ENCODE measurements at places on chromosomes 6 and 20. TPM values are rescaled to one million over a fixed set of nuclear protein-coding genes. Genes with fewer than 3 reads are reported as not detected.
A peak's percentile ranks its signal among the peaks of the same experiment; 100 is the strongest.

DNA sequence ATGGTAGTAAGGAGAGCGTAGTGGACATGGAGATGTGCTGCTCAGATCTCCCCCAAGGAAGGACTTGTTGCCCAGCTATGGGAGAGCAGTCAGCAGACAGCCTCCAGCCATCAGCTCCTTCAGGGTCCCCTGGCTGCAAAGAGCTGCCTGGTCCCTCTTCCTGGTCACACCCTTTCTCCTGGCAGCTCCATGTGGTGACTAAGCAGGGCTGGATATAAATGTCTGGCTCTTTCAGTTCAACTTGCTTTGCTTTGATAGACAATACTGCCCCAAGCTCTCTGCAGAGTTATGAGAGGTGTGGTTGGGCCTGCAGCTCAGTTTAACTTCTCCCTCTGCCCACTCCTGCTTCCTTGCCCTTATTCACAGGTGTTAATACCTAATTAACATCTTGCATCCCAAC lies 64.1 kb upstream of the DDR1 start:
- H3K36me3 ChIP-seq = no peaks in the 10 kb centered on the region
- DNase-seq = no peak
- H3K4me1 ChIP-seq = peaks cover 11% of the 10 kb centered on the region

DNA sequence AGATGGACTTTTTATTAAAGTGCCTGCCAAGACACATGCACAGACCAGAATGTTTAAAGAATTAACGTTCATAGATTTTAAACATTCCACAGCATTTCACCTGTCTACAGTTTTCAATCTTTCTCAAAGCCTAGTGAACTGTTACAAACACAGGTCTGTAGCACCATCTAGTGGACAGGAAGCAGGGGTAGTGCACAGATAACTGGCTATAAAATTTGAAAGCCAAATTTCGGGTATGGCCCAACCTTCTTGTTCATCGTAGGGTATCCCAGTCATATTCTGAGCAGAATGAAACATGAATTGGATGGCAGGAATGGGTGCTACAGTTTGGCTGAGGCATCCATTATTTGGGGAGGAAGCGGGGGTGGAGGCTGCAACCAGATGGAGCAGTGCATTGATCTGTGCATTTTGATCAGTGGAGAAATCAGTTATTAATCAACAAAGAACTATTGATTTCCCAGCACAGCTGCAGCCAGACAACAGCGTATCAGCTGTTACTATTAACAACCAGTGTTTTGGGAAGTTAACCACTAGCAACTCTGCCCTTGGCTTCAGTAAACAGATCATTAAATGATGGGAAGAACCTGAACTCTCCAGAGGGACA lies 56.1 kb upstream of the B3GAT2 start:
- DNase-seq = no peak
- no peaks in the 10 kb centered on the region for H3K27me3 ChIP-seq
- H3K27ac ChIP-seq = no peak overlapping the region
- H3K4me1 ChIP-seq = no peaks in the 10 kb centered on the region
- H3K4me3 ChIP-seq = no peak overlapping the region

The EDN1 gene
- total RNA-seq = 8.0 TPM

DNA sequence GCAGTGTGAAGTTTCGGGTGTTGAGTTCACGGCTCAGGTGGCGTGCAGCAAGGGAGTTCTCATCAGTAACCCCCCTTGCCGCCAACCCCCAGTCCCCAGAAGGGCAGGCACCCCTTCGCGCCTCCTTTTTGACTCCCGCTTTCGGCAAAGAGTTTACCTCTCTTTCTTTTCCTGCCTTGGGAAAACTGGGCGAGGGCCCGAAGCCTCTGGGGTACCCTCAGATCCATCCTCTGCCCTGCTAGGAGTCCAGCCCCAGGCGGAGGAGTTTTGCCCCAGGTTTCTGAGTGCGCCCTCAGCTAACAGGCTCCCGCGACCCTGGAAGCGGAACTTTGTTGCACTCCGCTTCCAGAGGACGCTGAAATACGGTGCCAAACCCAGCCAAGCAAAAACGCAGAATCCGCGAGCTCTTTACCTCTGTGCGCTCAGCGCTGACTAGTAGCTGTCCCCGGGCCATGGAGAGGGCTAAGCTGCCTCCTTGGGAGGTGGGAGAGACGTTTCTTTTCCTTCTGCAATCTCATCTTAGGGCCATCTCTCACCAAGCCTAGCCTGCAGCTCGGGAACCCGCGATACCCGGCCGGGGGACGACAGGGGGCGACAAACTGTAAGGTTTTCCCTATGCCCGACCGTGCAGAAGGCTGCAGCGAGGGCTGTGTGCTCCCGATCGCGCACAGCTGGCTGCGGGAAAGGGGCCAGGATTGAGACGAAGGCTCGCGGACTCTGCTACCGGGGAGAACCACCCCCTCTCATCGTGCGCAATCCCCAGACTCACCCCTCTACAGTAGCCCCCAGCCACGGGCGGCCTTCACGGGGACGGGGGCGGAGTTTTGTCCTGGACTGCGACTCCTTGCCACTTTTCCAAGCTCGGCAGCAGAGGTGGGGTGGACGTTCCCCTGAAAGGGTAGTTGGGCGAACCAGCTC lies 2.7 kb upstream of the PAX1 start:
- H3K4me1 ChIP-seq = peaks cover 33% of the 10 kb centered on the region
- H3K4me3 ChIP-seq = no peak overlapping the region
- peaks cover 100% of the 10 kb centered on the region for H3K27me3 ChIP-seq
- no peaks in the 10 kb centered on the region for H3K36me3 ChIP-seq

The KIF25 gene
- total RNA-seq = not detected

DNA sequence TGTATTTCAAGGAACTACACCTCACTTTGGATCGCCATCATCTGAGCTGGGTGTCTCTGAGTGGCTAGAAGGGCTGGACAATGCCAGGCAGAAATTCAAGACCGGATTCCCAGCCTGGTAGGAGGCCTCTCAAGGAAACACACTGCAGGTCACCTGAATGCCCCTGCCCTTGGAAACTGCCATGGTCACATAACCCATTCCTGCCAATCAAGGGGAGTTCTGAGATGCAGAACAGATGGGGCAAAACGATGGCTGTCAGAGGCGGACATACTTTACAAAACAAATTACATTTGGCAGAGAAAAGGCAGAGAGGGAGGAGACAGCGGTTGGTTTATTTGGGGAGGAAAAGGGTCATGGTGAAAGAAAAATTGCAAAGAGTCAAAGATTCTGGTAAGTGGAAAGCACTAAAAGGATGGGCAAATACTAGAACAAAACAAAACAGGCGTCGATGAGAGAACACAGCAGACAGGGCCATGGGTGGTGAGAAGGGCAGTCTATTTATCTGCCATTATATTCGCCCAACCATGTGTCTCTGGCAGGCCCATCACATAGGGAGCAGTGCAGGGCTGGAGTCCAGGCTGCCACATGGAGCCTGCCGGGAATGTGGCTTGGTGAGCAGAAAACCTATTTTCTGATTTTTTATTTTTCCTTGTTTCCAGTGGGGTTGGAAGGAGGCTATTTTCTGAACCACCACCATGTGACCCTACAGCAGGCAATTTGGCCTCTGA lies 13.5 kb downstream of the BEND3 start:
- no peak overlapping the region for H3K27ac ChIP-seq
- peak; percentile 5 for DNase-seq
- H3K4me1 ChIP-seq = no peaks in the 10 kb centered on the region
- no peaks in the 10 kb centered on the region for H3K27me3 ChIP-seq
- no peaks in the 10 kb centered on the region for H3K36me3 ChIP-seq

GRCh38 chr20:20547221-20547875 lies 165.1 kb downstream of the RALGAPA2 start:
- H3K27ac ChIP-seq = no peak overlapping the region
- no peaks in the 10 kb centered on the region for H3K36me3 ChIP-seq
- H3K27me3 ChIP-seq = no peaks in the 10 kb centered on the region
- no peaks in the 10 kb centered on the region for H3K4me1 ChIP-seq

- H3K27me3 ChIP-seq = no peaks in the 10 kb centered on the region
- H3K4me1 ChIP-seq = peaks cover 83% of the 10 kb centered on the region
- no peak for DNase-seq
- H3K27ac ChIP-seq = peak overlapping the region; percentile 83
These were observed 80.6 kb downstream of the MRPL14 start for GRCh38 chr6:44046516-44047178.

The OR2H2 gene
- total RNA-seq = not detected

GRCh38 chr6:161351858-161352257 lies 78.0 kb upstream of the AGPAT4 start:
- no peak for DNase-seq
- no peaks in the 10 kb centered on the region for H3K36me3 ChIP-seq
- H3K4me3 ChIP-seq = no peak overlapping the region
- no peak overlapping the region for H3K27ac ChIP-seq
- no peaks in the 10 kb centered on the region for H3K27me3 ChIP-seq
- no peaks in the 10 kb centered on the region for H3K4me1 ChIP-seq

GRCh38 chr6:16158943-16159557 lies 30.2 kb downstream of the MYLIP start:
- H3K27ac ChIP-seq = no peak overlapping the region
- H3K4me3 ChIP-seq = no peak overlapping the region
- H3K27me3 ChIP-seq = no peaks in the 10 kb centered on the region
- DNase-seq = no peak

The IGF2R gene
- total RNA-seq = 80.9 TPM

The NCOA7 gene
- 28.6 TPM for total RNA-seq

DNA sequence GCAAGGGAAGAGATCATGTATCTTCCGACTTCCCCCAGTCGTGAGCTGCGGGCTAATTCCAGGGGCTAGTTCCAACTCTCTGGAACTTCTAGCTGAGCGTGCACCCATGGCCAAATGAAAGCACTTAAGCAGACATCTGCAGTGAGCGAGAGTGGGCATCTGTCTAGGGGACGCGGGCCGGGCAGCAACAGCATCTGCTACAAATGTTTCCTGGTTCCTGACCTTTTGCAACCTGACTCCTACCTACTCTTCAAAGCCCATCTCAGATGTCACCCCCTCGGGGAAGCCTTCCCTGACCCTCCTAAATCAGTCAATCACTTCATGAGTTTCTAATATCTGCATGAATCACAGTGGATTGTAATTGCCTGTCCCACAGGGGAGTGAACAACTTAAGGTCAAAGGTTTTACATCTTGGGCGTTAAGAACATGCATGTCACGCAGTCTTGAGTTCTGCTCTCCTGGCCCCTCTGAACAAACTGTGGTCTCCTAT lies 141.9 kb downstream of the CEBPB start:
- peak; percentile 56 for DNase-seq
- no peak overlapping the region for H3K27ac ChIP-seq
- no peaks in the 10 kb centered on the region for H3K4me1 ChIP-seq
- H3K27me3 ChIP-seq = no peaks in the 10 kb centered on the region
- H3K36me3 ChIP-seq = no peaks in the 10 kb centered on the region

- no peak overlapping the region for H3K27ac ChIP-seq
- H3K27me3 ChIP-seq = no peaks in the 10 kb centered on the region
- H3K36me3 ChIP-seq = no peaks in the 10 kb centered on the region
- H3K4me1 ChIP-seq = no peaks in the 10 kb centered on the region
- H3K4me3 ChIP-seq = no peak overlapping the region
These were observed 9.4 kb downstream of the DCBLD1 start for GRCh38 chr6:117491916-117492315.

DNA sequence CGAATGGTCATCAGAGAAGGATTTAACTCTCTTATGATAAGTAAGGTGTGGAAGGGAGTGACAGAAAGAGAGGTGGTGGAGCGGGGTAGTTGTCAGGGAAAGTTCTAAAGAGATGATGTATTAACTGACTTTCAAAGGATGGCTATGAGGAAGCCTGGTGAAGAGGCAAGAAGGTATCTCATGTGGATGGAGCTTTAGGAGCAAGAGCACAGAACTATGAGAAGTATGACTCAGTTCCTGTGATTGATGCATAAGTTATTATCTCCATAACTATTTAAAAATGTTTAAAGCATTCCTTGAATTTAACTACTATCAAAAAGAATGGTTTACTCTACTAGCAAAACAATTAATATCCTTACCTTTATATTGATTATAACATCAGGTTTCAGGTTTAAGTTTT lies 28.8 kb downstream of the AK9 start:
- no peaks in the 10 kb centered on the region for H3K4me1 ChIP-seq
- no peak overlapping the region for H3K4me3 ChIP-seq
- no peaks in the 10 kb centered on the region for H3K36me3 ChIP-seq
- H3K27me3 ChIP-seq = no peaks in the 10 kb centered on the region
- no peak overlapping the region for H3K27ac ChIP-seq

The CCM2L gene
- total RNA-seq = 3.4 TPM

- no peak overlapping the region for H3K4me3 ChIP-seq
- no peak overlapping the region for H3K27ac ChIP-seq
- no peaks in the 10 kb centered on the region for H3K4me1 ChIP-seq
- no peak for DNase-seq
- no peaks in the 10 kb centered on the region for H3K36me3 ChIP-seq
- H3K27me3 ChIP-seq = no peaks in the 10 kb centered on the region
These were observed 174.8 kb downstream of the BMP2 start for GRCh38 chr20:6942266-6942665.

The SGK2 gene
- total RNA-seq = 8.3 TPM

The GDAP1L1 gene
- 1.4 TPM for total RNA-seq

Measured in sigmoid colon (tissue), 7 donors.